CD4-positive, alpha-beta T cell (primary cell): ENCODE measurements at places on chromosomes 3 and 15. TPM values are rescaled to one million over a fixed set of nuclear protein-coding genes. Genes with fewer than 3 reads are reported as not detected.

DNA sequence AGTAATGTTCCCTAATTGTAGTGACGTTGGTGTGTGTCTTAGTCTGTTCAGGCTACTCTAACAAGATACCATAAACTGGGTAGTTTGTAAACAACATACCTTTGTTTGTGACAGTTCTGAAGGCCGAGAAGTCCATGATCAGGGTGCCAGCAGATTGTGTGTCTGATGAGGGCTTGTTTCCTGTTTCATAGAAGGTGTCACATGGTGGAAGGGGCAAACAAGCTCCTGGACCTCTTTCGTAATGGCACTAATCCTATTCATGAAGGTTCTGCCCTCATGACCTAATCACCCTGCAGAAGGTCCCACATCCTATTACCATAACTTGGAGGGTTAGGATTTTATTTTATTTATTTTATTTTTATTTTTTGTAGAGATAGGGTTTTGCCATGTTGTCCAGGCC is 11.1 kb downstream of the ATXN7 start:
- no peak for DNase-seq
- no peak overlapping the region for H3K27ac ChIP-seq
- peaks cover 19% of the 10 kb centered on the region for H3K4me1 ChIP-seq

The RAB43 gene
- total RNA-seq, result 47.5 TPM

DNA sequence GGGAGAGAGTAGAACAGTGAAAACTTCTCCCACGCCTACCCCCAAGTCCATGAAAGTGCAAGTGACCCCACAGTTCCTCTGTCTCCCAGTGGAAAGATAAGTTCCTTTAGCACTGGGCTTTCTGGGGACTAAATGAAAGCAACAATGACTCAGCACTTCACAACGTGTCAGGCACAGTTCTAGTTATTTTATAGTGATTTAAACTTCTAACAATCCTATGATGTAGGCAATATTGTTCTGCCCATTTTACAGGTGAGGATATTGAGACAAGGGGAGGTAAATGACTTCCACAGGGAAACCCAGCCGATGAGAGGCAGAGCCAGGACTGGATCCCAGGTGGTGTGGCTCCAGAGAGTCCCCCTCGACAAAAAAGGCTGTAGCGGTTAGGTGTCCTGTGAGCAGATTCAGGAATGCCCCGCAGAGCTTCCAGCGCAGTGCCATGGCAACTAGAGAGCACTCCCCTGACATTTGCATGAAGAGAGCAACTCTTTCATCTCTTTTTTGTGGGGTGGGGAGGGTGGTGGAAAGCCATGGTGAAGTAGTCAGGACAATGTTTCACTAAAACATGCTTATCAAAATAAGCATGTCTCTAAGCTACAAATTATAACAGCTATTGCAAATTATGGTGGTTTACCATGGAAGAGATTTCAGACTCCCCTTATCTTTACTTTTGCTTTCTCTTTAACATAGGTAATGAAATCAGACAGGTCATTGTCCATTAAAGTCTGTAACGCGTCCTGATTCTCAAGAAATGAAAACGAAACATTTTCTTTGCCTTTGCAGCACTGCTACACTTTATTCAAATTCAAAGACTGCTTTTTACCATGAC is 62.1 kb downstream of the NR2F2 start:
- H3K27me3 ChIP-seq, result peaks cover 6% of the 10 kb centered on the region
- no peak overlapping the region for H3K4me3 ChIP-seq
- H3K36me3 ChIP-seq, result no peaks in the 10 kb centered on the region

DNA sequence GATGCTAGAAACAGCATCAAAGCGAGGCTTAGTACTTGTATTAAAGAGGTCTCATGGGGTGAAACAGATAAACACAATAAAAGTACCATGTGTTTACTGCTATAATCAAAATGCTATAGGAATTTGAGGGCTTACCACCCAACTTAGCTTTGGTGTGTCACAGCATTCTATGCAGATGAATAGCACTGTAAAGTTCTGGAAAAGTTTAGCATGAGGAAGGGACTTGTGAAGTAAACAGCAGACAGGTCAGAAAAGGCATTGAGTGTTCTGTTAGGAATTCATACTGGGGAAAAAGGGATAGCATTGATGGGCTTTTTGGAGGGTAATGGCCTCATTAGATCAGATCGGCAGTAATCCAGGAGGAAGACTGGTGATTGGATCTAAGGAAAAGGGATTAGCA is 505.3 kb downstream of the NLGN1 start:
- no peaks in the 10 kb centered on the region for H3K36me3 ChIP-seq
- H3K4me1 ChIP-seq, result no peaks in the 10 kb centered on the region
- no peak overlapping the region for H3K27ac ChIP-seq

GRCh38 chr3:135311699-135312098 is 516.6 kb downstream of the EPHB1 start:
- H3K27ac ChIP-seq, result no peak overlapping the region
- no peaks in the 10 kb centered on the region for H3K4me1 ChIP-seq
- no peaks in the 10 kb centered on the region for H3K27me3 ChIP-seq
- no peak overlapping the region for H3K4me3 ChIP-seq

- no peak overlapping the region for H3K27ac ChIP-seq
- no peak for DNase-seq
- no peaks in the 10 kb centered on the region for H3K4me1 ChIP-seq
- no peak overlapping the region for H3K4me3 ChIP-seq
- H3K27me3 ChIP-seq, result no peaks in the 10 kb centered on the region
Measured at GRCh38 chr3:62962714-62963113, 87.5 kb upstream of the CADPS start.

The CCDC39 gene
- not detected for total RNA-seq

- H3K36me3 ChIP-seq, result no peaks in the 10 kb centered on the region
- no peak overlapping the region for H3K27ac ChIP-seq
- DNase-seq, result no peak
- H3K4me1 ChIP-seq, result peaks cover 13% of the 10 kb centered on the region
- peaks cover 3% of the 10 kb centered on the region for H3K27me3 ChIP-seq
Measured at GRCh38 chr3:149967086-149967685, 3.5 kb downstream of the PFN2 start.

DNA sequence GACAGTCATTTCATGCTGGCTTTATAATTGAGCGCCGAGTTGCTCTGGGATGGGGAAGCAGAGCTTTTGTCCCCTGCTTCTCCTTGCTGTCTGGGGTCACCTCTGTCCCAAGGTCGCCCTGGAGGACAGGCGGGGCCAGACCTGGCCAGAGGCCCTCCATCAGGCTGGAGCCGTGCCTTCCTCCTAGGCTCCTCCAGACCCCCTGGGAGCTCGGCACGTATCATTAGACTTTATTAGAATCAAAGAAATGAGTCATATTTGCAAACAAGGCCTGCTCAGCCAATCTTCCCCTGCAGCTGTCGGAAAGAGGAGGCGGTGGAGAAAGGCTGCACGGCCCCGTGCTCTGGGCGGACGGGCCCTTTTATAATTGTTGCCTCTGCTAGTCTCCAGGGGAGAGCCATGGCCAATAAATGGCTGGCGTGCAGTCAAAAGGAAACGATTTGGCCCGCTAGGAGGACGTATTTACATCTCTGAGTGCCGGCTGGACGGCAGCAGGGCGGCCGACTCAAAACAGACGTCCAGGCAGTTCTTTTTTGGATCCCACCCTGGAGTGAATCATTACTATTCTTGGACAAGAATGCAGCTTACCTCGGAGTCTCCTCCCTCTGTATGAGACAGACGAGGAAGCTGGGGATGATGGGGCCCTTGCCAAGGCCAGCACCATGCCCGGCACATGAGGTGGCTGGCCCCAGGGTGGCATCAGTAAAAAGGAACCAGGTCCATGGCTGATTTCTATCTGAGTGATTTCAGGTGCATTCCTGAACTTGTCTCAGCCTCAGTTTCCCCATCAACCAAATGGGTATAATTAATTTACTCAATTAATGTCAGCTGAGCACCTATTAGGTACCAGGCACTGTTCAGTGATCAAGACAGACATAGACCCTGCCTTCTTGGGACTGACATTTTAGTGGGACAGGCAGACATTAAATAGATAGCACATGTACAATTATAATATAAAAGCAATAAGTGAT is 50.6 kb downstream of the SLC6A6 start:
- no peaks in the 10 kb centered on the region for H3K27me3 ChIP-seq
- peaks cover 72% of the 10 kb centered on the region for H3K36me3 ChIP-seq
- no peak for DNase-seq
- no peaks in the 10 kb centered on the region for H3K4me1 ChIP-seq

- peaks cover 10% of the 10 kb centered on the region for H3K4me1 ChIP-seq
- no peak for DNase-seq
- no peaks in the 10 kb centered on the region for H3K27me3 ChIP-seq
- no peak overlapping the region for H3K4me3 ChIP-seq
- H3K36me3 ChIP-seq, result no peaks in the 10 kb centered on the region
Measured at GRCh38 chr15:63918901-63919348, 85.2 kb upstream of the HERC1 start.

DNA sequence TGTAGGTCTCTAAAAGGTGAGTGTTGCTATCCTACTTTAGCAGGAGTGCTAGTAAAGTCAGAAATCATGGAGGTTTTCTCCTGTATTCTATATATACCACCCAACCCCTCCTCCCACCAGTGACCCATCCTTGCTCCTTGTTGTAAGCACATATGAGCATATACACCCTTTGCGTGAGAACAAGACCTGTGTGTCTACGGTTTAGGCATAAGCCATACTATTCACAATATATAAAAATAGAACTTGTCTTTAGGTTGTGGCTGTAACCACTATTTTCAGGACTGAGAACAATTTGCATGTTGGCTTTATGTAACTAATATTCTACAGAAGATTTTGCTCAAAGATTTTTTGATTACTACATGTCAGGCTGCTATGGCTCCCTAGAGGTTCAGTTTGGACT is 59.1 kb upstream of the TOP2B start:
- no peak overlapping the region for H3K4me3 ChIP-seq
- no peaks in the 10 kb centered on the region for H3K27me3 ChIP-seq
- H3K27ac ChIP-seq, result no peak overlapping the region
- peaks cover 40% of the 10 kb centered on the region for H3K36me3 ChIP-seq
- no peak for DNase-seq

- no peak overlapping the region for H3K27ac ChIP-seq
- H3K27me3 ChIP-seq, result no peaks in the 10 kb centered on the region
- no peaks in the 10 kb centered on the region for H3K36me3 ChIP-seq
Measured at GRCh38 chr3:127707851-127708411, 35.2 kb downstream of the ABTB1 start.

DNA sequence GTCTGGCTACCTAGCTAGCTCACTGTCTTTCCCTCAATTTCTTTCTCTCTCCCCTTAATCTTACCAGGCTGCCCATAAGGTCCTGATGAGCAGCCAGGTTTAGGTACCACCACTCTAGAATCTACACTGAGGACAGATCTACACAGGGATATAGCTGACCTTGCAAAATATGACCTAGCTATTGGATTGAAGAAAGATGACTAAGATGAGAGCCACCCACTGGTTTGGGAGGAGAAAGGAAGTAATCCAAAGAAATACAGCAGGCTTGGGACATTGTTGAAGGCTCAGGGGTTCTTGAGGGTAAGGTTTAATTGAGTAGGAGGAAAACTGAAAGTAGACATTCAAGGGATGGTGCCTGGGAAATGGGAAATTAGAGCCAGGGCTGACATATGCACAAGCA is 142.0 kb upstream of the TMC3 start:
- H3K4me3 ChIP-seq, result no peak overlapping the region
- no peak for DNase-seq
- H3K27me3 ChIP-seq, result no peaks in the 10 kb centered on the region
- no peaks in the 10 kb centered on the region for H3K4me1 ChIP-seq
- no peaks in the 10 kb centered on the region for H3K36me3 ChIP-seq

The SLC27A2 gene
- 0.31 TPM for total RNA-seq

The SCAANT1 gene
- 1.4 TPM for total RNA-seq

- no peaks in the 10 kb centered on the region for H3K36me3 ChIP-seq
- H3K4me1 ChIP-seq, result no peaks in the 10 kb centered on the region
- H3K27me3 ChIP-seq, result no peaks in the 10 kb centered on the region
- no peak for DNase-seq
- no peak overlapping the region for H3K27ac ChIP-seq
Measured at GRCh38 chr3:147881933-147882332, 472.8 kb downstream of the ZIC1 start.

DNA sequence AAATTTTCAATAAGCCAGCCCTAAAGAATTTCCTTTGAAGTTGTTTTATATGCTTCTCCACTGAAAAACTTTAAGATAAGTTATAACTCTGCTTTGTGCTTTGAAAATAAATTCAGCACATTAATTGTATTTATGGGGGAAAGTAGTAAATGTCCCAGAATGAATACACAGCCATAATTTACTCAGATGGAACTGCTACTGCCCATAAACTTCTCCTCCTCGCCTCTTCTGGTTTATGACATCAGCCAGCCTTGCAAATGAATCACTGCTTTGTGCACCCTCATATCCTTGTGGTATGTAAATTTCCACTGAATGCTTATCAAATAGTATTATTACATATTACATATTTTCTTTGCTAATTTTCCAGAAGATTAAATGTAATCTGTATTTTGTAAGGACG is 302.0 kb downstream of the DIPK2A start:
- no peaks in the 10 kb centered on the region for H3K27me3 ChIP-seq
- H3K36me3 ChIP-seq, result no peaks in the 10 kb centered on the region
- no peak overlapping the region for H3K27ac ChIP-seq
- H3K4me3 ChIP-seq, result no peak overlapping the region
- H3K4me1 ChIP-seq, result no peaks in the 10 kb centered on the region

GRCh38 chr3:149752788-149753136 is 473 bp upstream of the COMMD2 start:
- no peaks in the 10 kb centered on the region for H3K27me3 ChIP-seq
- H3K36me3 ChIP-seq, result peaks cover 21% of the 10 kb centered on the region
- H3K27ac ChIP-seq, result peak overlapping the region; percentile 69

DNA sequence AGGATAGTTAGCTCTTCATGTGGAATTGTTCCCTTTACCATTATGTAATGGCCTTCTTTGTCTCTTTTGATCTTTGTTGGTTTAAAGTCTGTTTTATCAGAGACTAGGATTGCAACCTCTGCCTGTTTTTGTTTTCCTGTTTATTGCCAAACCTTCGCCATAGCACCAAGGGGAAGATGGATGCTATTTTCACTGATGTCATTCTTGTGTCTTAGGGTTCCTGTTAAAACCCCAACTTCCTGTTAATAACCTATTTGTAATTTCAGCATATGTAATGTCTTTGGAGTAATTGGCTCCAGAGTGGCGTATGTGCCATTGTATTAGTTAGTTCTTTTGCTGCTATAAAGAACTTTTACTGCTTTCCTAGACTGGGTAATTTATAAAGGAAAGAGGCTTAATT is 10.8 kb downstream of the SAMMSON start:
- H3K27me3 ChIP-seq, result no peaks in the 10 kb centered on the region
- H3K36me3 ChIP-seq, result no peaks in the 10 kb centered on the region
- H3K27ac ChIP-seq, result no peak overlapping the region
- H3K4me1 ChIP-seq, result no peaks in the 10 kb centered on the region

GRCh38 chr15:69703532-69704187 is 251.0 kb downstream of the RPLP1 start:
- no peaks in the 10 kb centered on the region for H3K36me3 ChIP-seq
- no peaks in the 10 kb centered on the region for H3K27me3 ChIP-seq
- no peak overlapping the region for H3K4me3 ChIP-seq

DNA sequence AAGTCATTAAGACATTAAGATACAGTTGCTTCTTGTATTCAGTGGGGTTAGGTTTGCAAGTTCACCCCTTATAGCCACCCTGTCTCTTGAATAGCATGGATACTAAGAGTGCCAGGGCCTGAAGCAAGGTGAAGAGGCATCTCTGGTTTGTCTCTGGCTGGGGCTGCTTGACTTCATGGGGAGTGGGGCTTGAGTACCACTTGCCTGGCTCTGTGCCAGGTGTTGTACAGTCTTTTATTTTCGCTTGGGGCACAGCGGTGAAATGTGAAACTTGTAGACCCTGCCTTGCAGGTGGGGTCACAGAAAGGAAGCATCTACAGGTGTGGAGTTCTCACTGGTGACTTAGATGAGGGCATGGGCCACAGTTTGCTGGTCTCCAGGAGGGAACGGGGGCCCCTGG is 152.1 kb downstream of the PDE8A start:
- H3K4me1 ChIP-seq, result no peaks in the 10 kb centered on the region
- DNase-seq, result no peak
- H3K27me3 ChIP-seq, result no peaks in the 10 kb centered on the region
- H3K4me3 ChIP-seq, result no peak overlapping the region

The PLCL2 gene
- 36.3 TPM for total RNA-seq

GRCh38 chr3:52226229-52226817 is 878 bp upstream of the TLR9 start:
- H3K36me3 ChIP-seq, result peaks cover 38% of the 10 kb centered on the region
- H3K27ac ChIP-seq, result peak overlapping the region; percentile 64
- no peaks in the 10 kb centered on the region for H3K27me3 ChIP-seq
